ENCODE measurements at places on chromosomes 6 and 20. TPM values are rescaled to one million over a fixed set of nuclear protein-coding genes. Genes with fewer than 3 reads are reported as not detected.

SLC2A10 gene
- total RNA-seq: not detected

GRCh38 chr20:17955302-17955701 is 13.3 kb downstream of the SNX5 start:
- H3K36me3 ChIP-seq: peaks cover 72% of the 10 kb centered on the region
- H3K4me1 ChIP-seq: peaks cover 63% of the 10 kb centered on the region
- H3K27ac ChIP-seq: peak overlapping the region; percentile 90

DNA sequence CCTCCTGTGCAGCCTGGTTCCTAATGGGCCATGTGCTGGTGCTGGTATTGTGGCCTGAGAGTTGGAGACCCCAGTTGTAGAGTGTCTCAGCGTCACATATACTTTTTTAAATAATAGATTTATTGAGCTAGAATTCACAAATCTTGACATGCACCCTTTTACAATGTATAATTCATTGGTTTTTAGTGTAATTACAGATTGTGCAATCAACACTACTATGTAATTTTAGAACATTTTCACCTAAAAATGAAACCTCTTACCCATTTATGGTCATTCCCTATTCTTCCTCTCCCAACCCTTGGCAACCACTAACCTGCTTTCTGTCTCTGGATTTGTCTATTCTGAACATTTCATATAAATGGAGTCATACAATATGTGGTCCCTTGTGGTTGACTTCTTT is 10.6 kb downstream of the PRIM2 start:
- peaks cover 73% of the 10 kb centered on the region for H3K36me3 ChIP-seq
- H3K27ac ChIP-seq: no peak overlapping the region
- peaks cover 4% of the 10 kb centered on the region for H3K4me1 ChIP-seq
- no peak for DNase-seq
- H3K4me3 ChIP-seq: no peak overlapping the region
- H3K27me3 ChIP-seq: no peaks in the 10 kb centered on the region

GRCh38 chr6:10084111-10084986 is 330.5 kb downstream of the TFAP2A start:
- no peaks in the 10 kb centered on the region for H3K4me1 ChIP-seq
- H3K27ac ChIP-seq: no peak overlapping the region
- H3K36me3 ChIP-seq: no peaks in the 10 kb centered on the region
- no peak overlapping the region for H3K4me3 ChIP-seq
- H3K27me3 ChIP-seq: no peaks in the 10 kb centered on the region
